ENCODE measurements at places on chromosomes 6 and 20. TPM values are rescaled to one million over a fixed set of nuclear protein-coding genes. Genes with fewer than 3 reads are reported as not detected.

DNA sequence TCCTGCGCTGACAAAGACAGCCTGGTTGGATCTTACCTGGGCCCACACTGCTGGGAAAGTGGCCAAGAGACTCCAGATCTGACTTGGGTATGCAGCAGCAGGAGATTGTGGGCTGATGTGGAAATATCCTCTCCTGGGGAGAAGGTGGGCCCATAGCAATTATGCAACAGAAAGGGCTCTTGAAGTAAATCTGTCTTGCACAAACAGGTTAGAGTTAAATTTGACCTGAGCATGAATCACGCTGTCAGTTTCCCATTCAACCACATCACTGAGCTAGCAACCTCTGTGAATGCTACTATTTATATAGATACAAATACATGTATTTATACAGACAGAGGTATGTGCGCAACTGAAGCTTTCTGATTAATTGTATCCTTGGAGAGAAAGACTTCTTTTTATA lies 28.3 kb upstream of the PDYN start:
- no peak for DNase-seq

DNA sequence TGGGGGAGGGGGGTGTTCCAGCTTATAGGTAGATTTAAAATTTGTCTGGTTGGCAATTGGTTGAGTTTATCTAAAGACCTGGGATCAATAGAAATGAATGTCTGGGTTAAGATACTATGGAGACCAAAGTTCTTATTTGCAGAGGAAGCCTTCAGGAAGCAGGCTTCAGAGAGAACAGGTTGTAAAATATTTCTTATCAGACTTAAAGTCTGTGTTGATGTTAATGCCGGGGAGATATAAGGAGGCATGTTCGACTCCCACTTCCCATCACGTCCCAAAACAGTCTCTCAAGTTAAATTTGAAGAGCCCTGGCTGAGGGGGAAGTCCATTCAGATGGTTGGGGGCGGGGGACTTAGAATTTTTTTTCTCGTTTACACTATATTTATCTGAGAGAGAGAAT lies 12.3 kb upstream of the BLCAP start:
- no peak for DNase-seq

DNA sequence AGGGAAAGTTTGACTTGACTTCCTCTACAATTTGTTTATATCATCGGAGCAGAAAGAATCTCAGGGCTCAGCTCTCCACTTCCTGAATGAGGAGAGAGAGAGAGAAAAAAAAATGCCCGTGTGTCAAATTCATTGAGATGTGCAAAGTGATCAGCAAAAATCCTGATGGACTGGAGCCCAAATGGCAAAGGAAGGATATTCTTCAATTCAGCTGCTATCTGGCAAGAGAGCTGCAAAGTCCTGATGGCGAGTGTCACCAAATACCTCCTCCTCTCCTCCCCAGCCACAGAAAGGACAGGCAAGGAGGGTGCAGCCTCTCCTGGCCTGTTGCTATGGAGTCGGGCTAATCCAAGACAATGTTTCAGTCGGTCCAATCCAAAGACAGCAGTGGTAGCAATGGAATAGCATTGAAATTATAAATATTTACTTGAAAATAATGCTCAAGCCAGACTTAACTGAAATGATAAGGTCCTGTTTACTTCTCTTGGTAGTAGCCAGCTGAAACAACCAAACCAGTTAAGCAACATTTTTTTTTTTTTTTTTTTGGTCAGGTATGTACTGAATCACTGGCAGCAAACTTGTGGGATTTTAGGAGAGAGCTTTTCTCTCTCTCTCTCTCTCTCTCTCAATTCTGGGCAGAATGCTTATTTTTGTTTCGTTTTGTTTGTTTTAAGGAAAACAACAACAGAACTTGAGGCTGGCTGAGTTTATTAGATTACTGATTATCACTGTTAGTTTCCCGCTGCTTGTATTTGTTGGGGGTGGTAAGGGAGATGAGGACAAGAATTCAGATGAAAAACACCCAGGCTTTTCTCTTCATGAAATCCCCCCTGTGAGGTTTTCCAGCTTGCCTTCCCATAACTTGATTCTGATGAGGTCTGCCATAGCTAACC lies 204.2 kb downstream of the BCAS1 start:
- DNase-seq = no peak

DNA sequence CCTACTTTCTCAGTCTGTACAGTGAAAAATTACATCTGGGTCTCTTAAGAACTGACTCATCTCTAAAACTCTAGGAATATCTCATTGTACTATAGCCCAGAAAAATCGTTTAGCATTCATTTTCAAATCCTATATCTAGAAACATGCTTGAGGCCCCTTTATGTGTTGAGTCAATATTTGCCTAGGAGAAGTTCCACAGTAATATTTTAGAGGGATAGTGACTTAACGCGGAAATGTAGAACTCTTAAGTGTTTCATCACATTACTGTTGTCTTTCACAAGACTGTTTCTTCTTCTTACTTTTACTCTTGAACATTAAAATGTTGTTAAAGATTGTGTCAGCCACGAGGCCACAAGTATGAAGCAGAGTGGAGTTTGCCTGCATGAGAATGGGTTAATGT lies 23.0 kb upstream of the MYLIP start:
- no peak for DNase-seq

- DNase-seq = no peak
These were observed 64.5 kb downstream of the PHACTR2 start for GRCh38 chr6:143742070-143742954.

- no peak for DNase-seq
These were observed 20.4 kb upstream of the CTNNBL1 start for GRCh38 chr20:37673444-37673843.

- no peak for DNase-seq
These were observed 5.5 kb downstream of the OGFRL1 start for GRCh38 chr6:71294121-71294523.

DNA sequence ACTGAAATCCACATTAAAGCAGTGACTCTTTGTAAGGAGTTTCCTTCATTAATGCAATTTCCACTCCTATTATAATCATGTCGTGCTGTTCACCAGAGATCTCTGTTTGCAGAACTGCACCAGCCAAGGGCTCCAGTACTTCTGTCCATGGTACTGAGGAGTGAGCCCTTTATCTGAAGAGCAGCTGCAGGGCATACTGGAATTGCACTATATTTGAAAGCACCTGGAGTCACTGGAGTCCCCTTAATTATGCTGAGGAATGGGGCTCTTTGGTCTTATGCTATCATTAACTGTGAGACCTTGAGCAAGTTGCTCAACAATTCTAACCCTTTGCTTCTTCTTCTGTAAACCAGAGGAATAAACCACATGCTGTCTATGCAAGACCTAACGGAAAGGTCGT lies 61.7 kb upstream of the NUP153 start:
- no peak for DNase-seq

DNA sequence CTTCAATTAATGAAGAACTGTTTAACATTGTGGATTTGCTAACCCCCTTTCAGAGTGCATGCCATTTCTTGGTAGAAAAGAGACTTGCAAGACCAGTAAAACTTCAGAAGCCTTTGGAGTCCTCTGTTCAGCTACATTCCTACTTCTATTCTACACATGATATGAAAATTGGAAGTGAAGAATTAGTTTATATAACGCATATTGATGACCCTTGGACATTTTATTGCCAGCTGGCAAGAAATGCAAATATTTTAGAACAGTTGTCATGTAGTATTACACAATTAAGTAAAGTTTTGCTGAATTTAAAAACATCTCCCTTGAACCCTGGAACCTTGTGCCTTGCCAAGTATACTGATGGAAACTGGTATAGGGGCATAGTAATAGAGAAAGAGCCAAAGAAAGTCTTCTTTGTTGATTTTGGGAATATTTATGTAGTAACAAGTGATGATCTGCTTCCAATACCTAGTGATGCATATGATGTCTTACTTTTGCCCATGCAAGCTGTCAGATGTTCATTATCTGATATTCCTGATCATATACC lies 3.3 kb downstream of the TDRD6 start:
- no peak for DNase-seq

DNA sequence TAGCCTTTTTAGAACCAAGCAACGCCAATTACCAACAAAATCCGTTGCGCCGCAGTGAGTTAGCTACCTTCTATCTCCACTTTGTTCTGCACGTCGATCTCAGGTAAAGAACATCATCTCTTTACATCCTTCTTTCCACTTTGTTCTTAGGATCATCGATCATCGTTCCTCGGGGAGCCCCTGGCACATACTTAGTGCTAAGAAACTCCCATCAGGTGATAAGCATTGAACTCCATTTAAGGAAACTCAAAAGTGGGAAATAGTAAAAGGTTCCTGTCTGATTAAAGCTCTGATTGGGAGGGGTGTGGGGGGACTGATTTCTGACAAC lies 227.0 kb upstream of the PRSS16 start:
- DNase-seq = no peak

DNA sequence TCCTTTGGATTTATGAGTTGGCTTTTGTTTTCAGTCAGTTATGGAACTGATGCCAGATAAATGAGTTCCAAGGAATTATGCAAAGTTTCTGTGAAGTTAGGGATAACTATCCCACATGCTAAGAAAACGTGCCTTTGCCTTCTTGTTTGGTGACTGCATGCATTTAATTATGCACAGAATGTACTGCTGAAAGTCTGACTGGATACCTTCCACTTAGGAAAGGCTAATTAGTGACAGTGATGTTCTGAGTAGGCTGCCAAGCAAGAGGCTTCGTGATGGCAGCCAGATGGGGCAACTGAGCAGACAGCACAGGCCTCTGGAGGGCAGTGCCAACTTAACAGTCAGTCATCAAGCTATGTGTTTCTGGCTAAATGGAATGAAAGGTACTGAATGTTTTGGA lies 289.9 kb downstream of the CD109 start:
- no peak for DNase-seq

GRCh38 chr6:52183131-52183713 lies 3.0 kb upstream of the IL17A start:
- no peak for DNase-seq

- DNase-seq = no peak
These were observed 44.6 kb downstream of the SESN1 start for GRCh38 chr6:109050012-109050411.

DNA sequence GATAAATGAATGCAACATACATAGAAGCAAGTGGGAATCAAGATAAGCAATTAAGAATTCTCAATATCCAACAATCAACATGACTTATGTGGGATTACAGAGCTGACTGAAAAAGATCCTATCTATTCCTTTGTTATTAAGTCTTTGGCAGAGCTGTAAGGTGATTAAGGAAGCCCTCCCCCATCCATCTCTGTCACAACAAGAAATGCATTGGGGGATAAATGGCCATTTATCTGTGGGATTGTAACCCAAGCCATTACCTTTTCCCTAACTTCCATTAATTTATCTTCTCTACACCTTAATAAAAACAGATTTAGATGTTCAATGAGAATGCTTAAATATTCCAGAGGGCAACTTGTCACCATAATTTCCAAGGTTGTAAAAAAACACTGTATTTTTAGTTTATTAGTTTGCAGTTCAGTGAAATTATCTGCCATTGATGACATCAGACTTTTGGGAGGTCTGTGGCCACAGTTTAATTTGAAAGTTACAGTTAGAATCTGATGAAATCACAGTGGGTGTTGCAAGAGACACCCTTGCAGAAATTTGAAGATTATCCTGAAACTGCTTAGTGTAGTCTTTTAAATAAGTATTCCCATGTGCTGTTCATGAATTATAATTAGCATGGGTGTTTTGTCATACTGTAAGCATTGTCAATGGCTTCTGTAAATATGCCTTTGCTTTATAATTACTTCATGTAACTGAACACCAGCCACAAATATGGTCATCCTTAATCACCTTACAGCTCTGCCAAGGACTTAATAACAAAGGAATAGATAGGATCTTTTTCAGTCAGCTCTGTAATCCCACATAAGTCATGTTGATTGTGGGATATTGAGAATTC lies 49.4 kb upstream of the FYN start:
- DNase-seq = no peak

GRCh38 chr6:93319304-93319703 lies 100.1 kb downstream of the EPHA7 start:
- no peak for DNase-seq

DNA sequence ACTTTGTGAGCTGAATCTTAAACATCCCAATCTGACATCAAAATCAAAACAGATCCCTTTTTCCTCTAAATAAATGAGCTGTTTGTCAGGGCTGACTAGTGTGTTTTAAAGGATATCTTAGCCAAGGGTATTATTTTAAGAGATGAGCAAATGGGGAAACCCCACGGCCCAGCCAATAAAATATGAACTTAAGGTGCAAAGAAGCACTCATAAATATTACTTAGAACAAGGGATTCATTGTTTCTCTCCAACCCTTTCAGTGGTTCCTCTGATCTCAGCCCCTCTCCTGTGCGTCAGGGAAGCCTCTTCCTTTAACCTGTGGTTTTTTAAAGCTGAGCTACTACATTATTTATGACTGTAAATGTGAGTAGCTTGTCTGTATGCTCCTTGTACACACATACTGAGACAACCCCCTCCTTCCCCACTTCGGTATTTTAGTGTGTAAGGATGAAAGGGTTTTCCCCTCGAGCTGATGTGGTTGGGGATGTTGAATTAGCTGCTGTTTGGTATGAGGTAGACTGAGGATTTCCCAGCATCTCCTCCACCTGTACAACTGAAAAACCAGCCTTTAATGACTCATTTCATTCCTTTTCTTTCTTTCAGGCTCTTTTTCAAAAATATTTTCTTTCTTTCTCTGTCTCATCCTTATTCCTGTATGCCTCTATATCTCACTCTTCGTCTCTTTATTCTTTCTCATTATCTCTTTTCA lies 6.5 kb downstream of the BMP5 start:
- no peak for DNase-seq

DNA sequence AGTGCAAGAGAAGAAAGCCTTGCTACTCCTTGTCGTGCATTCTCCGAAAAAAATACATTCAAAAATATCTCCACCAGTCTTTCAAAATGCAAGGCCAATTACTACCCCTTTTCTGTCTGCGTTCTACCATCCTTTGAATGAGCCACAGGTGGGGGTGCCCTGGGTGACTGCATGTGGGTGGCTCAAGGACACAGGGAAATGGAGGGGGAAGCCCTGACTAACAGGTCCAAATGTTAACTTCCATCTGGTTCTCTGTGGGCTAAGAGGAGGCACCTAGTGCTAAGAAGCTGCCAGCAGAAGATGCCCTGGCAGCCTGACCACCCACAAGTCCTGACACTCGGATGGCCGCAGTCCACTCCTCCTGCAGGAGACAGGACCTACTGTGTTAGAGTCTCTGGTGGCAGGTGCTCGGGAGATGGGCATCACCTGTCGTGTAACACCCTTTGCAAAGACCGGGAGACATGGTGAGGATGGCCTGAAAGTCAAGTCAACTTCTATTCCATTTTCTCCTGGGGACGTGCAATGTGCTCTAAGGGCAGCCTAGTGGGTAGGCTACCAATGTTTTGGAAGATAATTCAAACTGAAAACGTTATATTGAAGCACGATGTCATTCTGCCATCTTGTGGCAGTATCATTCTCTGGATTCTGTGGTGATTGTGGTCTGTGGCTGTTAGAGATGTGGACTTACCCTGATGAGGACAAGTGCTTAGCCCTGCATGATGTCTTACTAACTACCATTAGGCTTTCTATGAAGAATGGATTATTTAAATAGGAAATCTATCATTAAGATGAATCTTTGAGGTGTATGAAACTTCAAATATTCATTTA lies 27.4 kb upstream of the IGF2R start:
- peak; percentile 63 for DNase-seq

LTA gene
- total RNA-seq = 19.4 TPM

MACROD2 gene
- total RNA-seq = not detected

ENPP5 gene
- total RNA-seq = not detected

TFAP2A gene
- total RNA-seq = not detected

GPLD1 gene
- total RNA-seq = 0.45 TPM

RIPOR2 gene
- total RNA-seq = 156 TPM

ERGIC3 gene
- 122 TPM for total RNA-seq

TRAPPC3L gene
- total RNA-seq = not detected

TUBB1 gene
- not detected for total RNA-seq
